ENCODE measurements at places on chromosomes 4 and X.

- DNase-seq: no peak
Observed at GRCh38 chr4:69936566-69936965, 5.7 kb downstream of the CSN1S1 start.

DNA sequence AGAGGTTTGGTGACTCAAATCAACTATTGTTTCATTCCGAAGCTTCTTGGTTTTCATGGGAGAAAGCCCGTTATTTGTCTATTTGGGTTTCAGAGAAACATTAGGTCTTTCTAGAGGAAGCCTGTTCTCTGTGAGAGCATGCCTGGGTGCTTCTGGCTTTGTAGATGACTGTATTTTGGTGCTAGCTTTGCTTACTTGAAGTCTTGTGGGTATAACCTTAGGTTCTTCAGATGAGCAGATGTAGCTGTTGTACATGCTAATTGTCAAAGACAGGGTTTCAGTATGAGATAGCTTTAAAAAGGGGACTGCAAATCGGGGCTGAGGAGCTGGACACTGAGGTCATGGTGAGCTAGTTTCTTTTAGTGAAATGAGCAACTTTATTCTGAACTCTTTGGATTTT is 7.9 kb upstream of the STOX2 start:
- DNase-seq: no peak

GRCh38 chr4:148353571-148353970 is 88.6 kb downstream of the NR3C2 start:
- DNase-seq: no peak

GRCh38 chr4:131488772-131489171 is 1660.3 kb upstream of the PCDH10 start:
- DNase-seq: no peak

GRCh38 chrX:136497556-136498052 is at the start of gene HTATSF1:
Gene HTATSF1, plus strand, starts transcription at chrX:136497592. Its CDS starts 93 bp downstream, at chrX:136497685.
- DNase-seq: no peak

DNA sequence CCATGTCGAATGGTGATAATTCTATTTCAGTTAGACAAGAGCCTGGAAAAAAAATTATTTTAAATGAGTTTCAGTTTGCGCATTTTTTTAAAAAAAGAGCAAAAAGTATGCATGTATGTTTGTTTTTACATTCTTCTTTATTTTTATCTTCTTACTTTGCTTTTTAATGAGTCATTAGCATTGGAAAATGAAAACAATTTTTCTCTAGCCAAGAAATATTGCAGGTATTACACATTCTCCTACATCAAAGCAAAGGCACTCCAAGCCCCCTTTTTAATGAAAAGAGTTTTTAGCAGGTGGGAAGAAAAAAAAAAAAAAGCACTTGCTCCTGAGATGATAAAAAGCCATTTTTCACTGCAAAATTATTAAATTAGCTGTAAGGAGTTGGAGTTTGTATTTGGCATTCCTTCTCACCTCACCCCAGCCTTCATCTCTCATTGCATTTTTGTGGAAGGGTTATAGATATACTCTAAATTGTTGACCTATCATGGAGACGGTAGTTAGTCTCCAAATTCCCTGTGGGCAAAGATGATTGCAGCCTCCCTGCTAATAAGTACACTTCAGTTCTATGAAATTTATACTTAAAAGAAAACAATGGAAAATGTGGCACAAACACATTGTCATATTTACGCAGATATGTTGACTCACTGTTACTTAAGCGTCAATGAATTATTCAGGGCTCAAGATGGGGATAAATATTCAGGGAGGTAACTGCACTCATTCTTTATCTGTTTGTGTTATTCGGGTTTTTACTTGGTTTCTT is 43.8 kb downstream of the PALLD start:
- no peak for DNase-seq

DNA sequence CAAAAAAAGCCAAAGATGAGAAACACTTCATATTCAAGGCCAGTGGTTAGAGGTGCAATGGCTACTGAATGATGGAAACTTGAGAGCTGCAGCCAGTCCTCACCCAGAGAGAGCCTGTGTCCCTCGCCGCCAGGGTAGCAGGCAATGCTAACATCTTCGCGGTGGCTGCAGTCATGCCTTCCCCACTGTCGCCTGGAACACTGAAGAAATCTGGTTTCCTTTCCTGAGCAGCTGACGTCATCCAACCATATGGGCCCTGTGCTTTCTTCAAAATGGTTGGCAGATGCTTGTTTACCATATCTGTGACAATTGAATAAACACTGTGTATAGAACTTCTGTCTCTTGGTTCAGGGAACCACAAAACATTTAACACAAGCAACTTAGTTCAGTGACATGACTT is 39.7 kb downstream of the PRSS12 start:
- DNase-seq: no peak

GRCh38 chr4:75099321-75099720 is 166.4 kb downstream of the PARM1 start:
- no peak for DNase-seq

- DNase-seq: no peak
Observed at GRCh38 chr4:124135409-124135813, 577.1 kb downstream of the ANKRD50 start.

GRCh38 chr4:153008578-153009199 is 72.6 kb downstream of the FHDC1 start:
- DNase-seq: peak; percentile 10

GRCh38 chrX:129609395-129609794 is 45.4 kb downstream of the APLN start:
- no peak for DNase-seq

GRCh38 chrX:107107459-107107858 is 11.2 kb downstream of the RBM41 start:
- DNase-seq: no peak

DNA sequence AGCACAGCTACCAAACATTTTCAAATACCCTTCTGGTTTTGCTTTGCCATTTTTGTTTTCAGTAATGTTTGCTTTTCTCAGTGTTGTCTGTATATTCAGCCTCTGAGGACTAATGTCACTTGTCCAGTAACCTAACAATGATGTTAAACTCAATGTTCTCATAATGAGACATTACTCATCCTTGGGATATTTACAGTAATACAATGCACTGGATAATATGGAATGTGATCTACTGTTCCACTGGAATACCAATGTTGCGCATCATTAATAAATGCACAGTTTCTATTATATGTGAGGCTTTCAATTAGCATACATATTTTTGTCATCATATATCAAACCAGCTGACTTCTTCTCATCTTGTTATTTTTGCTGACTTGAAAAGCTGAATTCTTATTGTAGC is 259.1 kb downstream of the SH2D1A start:
- DNase-seq: no peak

- no peak for DNase-seq
Observed at GRCh38 chrX:125089761-125090445, 229.8 kb upstream of the TEX13C start.

DNA sequence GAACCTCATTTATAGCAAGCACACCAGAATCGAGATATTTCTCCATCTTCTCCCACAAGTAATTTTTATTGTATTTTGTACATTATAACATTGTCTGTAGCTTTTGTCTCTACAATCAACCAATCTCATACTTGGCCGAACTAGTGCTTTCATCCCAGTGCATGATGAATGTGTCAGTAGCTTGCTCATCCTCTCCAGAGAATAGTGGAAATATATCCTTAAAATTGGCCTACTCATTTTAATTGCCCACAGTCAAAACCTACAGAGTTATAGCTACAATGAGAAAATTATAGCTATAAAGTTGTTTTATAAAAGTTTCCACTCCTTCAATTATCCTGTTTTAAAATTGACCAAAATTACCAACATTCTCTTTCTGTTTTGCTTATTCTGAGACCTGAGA is 103.8 kb downstream of the MAPK10 start:
- no peak for DNase-seq

DNA sequence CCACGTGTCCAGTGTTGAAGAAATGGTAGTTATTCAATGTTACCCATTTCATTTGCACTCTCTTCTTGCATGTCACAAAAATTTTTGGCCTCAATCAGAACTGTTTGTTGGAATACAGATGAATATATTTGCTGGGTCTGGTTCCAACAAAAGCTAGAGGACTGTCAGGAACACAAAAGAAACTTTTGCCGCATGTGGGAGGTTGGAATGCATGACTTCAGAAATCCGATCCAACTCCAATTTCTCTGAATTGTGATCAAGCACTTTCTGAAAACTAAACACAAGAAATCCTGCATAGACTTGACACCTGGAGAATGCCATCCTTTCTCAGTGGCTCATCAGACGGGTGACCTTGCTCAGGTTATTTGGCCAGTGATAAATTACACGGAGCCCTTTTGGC is 15.4 kb downstream of the SETD7 start:
- no peak for DNase-seq

- no peak for DNase-seq
Observed at GRCh38 chr4:62835631-62836030, 1573.6 kb downstream of the TECRL start.

DNA sequence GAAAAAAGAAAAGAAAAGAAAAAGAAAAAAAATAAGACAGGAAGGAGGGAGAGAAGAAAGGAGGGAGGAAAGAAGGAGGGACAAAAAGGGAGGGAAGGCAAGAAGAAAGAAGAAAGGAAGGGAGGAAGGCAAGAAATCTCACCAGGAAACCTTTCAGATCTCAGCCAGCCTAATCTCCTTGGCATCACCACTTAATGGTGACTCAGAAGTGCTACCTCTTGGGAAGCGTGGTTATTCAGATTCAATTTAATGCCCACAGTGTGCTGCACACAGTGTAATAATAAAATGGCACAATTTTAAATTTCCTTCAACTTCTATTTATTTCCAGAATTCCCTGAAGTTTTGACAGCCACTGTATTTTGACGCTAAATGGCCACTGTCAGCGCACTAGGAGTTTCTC is 50.3 kb downstream of the DKK2 start:
- DNase-seq: no peak

GRCh38 chr4:9845791-9846493 is 64.5 kb downstream of the DRD5 start:
- no peak for DNase-seq

GRCh38 chr4:101158134-101158482 is 189.2 kb downstream of the PPP3CA start:
- no peak for DNase-seq

DNA sequence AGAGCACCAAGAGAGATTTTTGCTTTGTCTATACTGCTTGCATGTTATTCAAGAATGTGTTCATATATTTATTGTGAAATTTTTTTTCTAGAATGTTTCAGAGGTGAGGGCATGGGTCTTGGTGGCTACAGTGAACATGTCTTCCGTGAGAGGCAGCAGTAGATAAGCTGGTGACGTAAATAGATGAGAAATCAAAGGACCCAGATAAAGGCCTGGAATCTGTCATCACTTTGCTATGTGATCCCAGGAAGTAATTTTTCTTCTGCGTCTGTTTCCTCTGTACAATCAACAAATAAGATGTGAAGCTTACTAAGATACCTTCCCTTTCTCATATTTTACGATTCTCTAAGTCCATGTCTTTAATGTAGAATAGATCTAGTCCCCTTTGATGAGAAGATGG is 129.1 kb downstream of the COL4A6 start:
- DNase-seq: no peak

Measured in GM19239 (cell line).